Putamen (tissue), 1 donor: ENCODE measurements at places on chromosomes 5 and 9.

DNA sequence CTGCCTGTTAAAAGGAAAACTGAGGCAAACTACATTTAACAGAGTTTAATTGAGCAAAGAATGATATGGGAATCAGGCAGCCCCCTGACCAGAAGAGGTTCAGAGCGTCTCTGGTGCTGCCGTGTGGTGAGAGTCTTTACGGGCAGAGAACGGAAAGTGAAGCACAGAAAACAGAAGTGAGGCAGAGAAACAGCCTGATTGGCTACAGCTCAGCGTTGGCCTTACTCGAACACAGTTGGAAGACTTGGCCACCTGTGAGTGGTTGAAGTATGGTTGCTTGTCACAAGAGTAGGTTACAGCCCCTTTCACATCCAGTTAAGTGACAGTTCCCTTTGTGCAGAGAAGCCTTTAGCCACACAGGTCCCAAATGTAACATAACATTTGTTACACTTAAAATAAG is 16.9 kb upstream of the FBP1 start:
- DNase-seq, result no peak

- no peak for DNase-seq
Observed at GRCh38 chr5:8807636-8808035, 738.2 kb downstream of the SEMA5A start.

- no peak for DNase-seq
Observed at GRCh38 chr5:61228229-61228628, 66.0 kb upstream of the SMIM15 start.

GRCh38 chr9:129834489-129835127 is 467 bp downstream of the C9orf78 start:
- no peak for DNase-seq

DNA sequence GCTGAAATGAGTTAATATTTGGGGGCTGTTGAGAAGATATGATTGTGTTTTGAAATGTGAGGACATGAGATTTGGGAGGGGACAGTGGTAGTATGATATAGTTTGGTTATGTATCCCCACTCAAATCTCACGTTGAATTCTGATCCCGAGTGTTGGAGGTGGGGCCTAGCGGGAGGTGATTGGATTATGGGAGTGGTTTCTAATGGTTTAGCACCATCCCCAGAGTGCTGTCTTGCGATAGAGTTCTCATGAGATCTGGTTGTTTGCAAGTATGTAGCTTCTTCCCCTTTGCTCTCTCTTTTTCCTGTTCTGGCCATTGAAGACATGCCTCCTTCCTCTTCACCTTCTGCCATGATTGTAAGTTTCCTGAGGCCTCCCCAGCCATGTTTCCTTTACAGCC is 386.0 kb downstream of the ARRDC3 start:
- DNase-seq, result no peak

- no peak for DNase-seq
Observed at GRCh38 chr9:6471231-6471850, 58.3 kb downstream of the UHRF2 start.

- DNase-seq, result no peak
Observed at GRCh38 chr5:119655061-119655460, 25.7 kb downstream of the FAM170A start.

GRCh38 chr5:17860660-17861315 is 226.5 kb downstream of the TAF11L14 start:
- DNase-seq, result no peak

DNA sequence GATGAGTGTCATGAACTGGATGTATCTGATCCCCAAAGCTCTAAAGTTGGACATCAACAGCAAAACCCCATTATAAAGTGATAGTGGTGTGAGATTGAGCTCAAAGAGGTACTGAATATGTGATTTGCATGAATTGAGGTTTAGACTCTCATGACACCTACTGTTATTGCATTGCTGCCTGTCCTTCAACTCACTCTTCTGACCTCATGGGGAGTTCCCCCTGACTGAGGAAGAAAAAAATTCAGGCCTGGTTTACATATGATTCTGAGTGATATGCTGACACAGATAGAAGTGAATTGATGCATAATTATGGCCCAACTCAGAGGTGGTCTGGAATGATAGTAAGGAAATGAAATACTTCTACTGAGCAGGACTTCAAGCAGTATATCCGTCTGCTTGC is 76.2 kb upstream of the CHD1 start:
- DNase-seq, result no peak

GRCh38 chr5:65722575-65723403 is 784 bp downstream of the NLN start:
- peak; percentile 46 for DNase-seq

DNA sequence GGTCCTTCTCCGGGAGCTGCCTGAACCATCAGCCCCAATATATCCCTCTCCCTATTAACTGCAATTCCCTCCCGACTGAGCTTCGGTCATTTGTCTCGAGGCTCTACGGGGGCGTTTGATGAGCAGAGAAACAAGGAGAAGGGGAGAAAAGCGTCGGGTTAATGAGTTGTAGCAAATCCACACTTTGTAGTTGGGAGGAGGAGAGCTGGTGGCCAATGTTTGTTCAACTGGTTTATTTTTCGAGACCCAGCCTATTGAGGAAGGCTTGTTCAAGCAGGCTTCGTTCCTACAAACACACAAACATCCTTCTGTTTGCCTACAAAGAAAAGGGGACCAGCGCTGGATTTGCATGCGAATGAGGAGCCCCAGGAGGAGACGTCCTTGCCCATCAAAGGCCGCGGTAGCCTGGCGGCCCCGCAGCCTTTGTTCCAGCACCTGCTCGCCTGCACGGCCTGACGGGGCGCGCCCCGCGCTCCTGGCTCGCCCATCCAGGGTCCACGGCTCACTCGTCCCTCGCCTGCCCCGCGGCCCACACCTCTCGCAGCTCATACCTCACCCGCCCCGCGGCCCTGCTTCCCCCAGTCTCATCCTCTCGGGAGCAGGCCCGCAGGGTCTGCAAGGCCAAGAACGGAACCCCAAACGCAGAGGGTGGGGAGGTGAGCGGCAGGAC is 4.6 kb downstream of the FOXD1 start:
- DNase-seq, result no peak

DNA sequence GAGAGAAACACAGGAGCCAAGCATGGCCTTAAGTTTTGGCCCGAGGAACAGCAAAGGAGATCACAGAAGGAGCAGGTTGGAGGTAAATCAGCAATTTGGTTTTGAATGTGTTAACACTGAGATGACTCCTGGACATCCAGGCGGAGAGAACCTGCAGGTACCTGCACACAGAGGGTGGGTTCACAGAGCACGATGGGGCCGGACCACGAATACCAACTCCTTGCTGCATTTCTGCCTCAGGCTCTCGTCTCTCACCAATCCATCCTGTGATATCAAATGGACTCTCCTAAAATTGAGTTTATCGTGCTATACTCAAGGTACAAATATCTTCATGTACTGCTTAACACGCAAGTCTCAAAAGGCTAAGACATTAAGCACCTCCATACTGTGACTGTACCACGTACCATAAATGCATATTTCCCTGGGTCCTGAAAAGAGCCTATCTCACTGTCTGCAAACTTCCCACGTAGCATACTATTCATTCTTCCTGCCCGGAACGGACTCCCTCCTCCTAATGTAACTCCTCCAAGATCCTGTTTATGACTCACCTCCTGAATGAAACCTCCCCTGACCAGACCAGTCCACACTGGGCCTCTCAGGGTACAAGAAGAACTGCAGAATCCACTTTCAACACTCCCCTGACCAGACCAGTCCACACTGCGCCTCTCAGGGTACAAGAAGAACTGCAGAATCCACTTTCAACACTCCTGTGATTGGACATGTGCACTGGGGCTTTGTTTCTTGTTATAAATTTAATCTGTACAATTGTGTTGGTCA is 380.8 kb upstream of the RFX3 start:
- no peak for DNase-seq

- no peak for DNase-seq
Observed at GRCh38 chr5:72268753-72269410, 51.2 kb downstream of the MRPS27 start.

- DNase-seq, result no peak
Observed at GRCh38 chr9:82777366-82777765, 285.6 kb downstream of the RASEF start.

DNA sequence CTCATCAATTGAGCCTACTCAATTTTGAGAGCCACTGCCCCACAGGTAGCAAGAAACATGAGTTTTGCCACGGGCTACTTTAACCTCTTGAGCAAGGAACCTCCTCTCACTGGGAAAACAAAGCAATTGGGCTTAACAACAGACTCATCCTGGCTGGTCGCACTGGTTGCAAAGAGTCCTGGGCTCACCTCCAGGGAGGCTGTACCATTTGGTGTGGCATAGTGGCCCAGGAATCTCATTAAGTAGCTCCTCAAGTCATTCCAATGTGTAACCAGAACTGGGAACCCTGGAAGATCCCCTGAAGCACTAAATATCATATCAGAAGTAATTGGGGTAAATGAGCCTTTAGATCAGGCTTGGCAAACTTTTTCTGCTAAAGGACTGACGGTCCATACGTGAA is 78.5 kb downstream of the MYO10 start:
- DNase-seq, result no peak

GRCh38 chr5:22889720-22890119 is 36.6 kb upstream of the CDH12 start:
- DNase-seq, result no peak

DNA sequence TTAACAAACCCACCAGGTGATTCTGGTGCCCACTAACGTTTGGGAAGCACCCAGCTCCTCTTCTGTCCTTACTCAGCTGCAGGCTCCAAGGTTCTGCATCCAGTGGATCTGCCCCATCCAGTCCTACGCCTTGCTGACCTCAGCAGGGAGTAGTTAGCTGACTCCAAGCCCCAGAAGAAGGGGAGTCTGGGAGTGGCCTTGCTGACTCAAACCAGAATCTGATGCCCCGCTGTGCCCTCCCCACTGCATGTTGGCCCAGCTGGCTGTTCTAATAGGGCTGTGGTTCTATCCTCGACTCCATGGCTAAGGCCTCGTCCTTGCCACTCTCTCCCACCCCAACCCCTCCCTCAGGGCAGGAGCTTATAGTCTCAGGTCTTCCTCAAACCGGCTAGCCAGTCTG is 136.3 kb downstream of the TTLL11 start:
- DNase-seq, result no peak

- no peak for DNase-seq
Observed at GRCh38 chr9:124527781-124528180, 20.6 kb upstream of the NR5A1 start.

DNA sequence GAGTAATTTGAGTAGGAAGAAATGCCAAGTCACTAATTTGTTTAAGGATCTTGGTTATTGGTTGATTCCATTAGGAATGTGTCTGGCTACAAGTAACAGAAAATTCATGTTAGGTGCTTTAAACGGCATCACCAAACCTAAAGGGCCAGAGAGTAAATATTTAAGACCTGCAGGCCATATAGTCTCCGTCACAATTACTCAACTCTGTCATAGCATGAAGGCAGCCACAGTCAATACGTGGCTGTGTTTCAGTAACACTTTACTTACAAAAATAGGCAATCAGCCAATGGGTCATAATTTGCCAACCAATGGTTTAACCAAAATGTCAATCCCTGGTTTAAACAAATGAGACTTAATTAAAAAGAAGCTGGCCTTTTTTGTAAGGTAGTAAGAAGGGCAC is 98.5 kb downstream of the ARL15 start:
- no peak for DNase-seq

- no peak for DNase-seq
Observed at GRCh38 chr9:119588874-119589744, 219.9 kb upstream of the BRINP1 start.
